ENCODE measurements at places on chromosomes 4 and X. TPM values are rescaled to one million over a fixed set of nuclear protein-coding genes. Genes with fewer than 3 reads are reported as not detected.

The GPR82 gene
- polyA plus RNA-seq = 1.3 TPM

The ESX1 gene
- not detected for polyA plus RNA-seq

GRCh38 chrX:39954851-39955250 is 142.9 kb downstream of the BCOR start:
- DNase-seq = no peak
- H3K36me3 ChIP-seq = no peaks in the 10 kb centered on the region
- H3K27ac ChIP-seq = no peak overlapping the region
- H3K27me3 ChIP-seq = no peaks in the 10 kb centered on the region
- H3K4me1 ChIP-seq = no peaks in the 10 kb centered on the region
- H3K4me3 ChIP-seq = no peak overlapping the region

The CNGA1 gene
- polyA plus RNA-seq = 4.1 TPM

- no peaks in the 10 kb centered on the region for H3K4me1 ChIP-seq
- H3K27ac ChIP-seq = no peak overlapping the region
- no peaks in the 10 kb centered on the region for H3K27me3 ChIP-seq
These were observed 274.9 kb downstream of the GASK1B start for GRCh38 chr4:157897855-157898370.

The GUCY2F gene
- polyA plus RNA-seq = not detected

GRCh38 chrX:64195862-64196261 is 9.6 kb downstream of the AMER1 start:
- no peak for DNase-seq
- no peaks in the 10 kb centered on the region for H3K27me3 ChIP-seq
- no peaks in the 10 kb centered on the region for H3K4me1 ChIP-seq
- no peak overlapping the region for H3K27ac ChIP-seq
- H3K36me3 ChIP-seq = peaks cover 1% of the 10 kb centered on the region
- no peak overlapping the region for H3K4me3 ChIP-seq

DNA sequence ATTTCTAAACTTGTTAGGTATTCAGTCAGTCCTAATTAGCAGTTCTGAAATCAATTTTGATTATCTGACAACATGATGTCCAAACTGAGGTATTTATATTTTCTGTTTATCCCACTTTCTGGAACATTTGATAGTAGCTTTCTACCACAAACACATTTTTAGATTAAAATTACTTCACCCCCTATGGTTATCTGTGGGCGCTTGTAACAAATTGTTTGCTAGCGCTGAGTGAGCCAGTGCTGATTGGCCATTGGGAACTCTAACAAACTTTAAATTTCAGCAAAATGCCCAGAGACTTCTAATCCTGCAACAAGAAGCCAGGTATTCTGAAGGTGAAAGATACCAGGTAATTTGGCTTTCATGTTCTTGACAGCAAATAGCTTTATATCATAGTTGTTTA is at the start of gene MEPE:
Gene MEPE, plus strand, starts transcription at position 301 of the 400 bp plus-strand sequence. CDS start 1,746 bp downstream, outside the sequence.
- H3K36me3 ChIP-seq = no peaks in the 10 kb centered on the region
- no peaks in the 10 kb centered on the region for H3K27me3 ChIP-seq
- no peak for DNase-seq
- H3K4me1 ChIP-seq = no peaks in the 10 kb centered on the region

DNA sequence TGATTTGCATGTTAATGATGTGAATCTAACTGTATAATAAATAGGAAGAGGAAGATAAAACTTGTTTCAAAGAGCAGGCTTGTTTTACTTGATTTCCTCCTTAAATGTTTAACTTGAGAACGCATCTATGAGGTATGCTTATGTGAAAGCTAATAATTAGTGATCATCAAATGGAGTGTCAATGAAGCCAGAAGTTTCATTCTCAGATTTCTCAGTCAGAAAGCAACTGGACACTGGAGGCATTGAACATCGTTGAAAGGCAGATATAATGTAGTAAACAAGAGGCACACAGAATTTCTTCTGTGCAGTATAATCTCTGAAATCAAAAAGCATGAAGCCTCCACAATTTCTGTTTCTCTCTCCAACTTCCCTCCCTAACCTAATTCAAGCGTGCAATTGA is 672.9 kb downstream of the ADGRL3 start:
- H3K36me3 ChIP-seq = no peaks in the 10 kb centered on the region
- no peaks in the 10 kb centered on the region for H3K27me3 ChIP-seq
- no peak for DNase-seq
- H3K4me1 ChIP-seq = no peaks in the 10 kb centered on the region
- H3K27ac ChIP-seq = no peak overlapping the region

The TEX11 gene
- polyA plus RNA-seq = 0.04 TPM

GRCh38 chr4:77104791-77105540 is 29.2 kb upstream of the CCNI start:
- H3K36me3 ChIP-seq = no peaks in the 10 kb centered on the region
- H3K4me3 ChIP-seq = no peak overlapping the region
- H3K4me1 ChIP-seq = no peaks in the 10 kb centered on the region
- no peak overlapping the region for H3K27ac ChIP-seq
- DNase-seq = peak; percentile 37
- no peaks in the 10 kb centered on the region for H3K27me3 ChIP-seq
